RCC 7860 (cell line): ENCODE measurements at places on chromosomes 1 and 21.

DNA sequence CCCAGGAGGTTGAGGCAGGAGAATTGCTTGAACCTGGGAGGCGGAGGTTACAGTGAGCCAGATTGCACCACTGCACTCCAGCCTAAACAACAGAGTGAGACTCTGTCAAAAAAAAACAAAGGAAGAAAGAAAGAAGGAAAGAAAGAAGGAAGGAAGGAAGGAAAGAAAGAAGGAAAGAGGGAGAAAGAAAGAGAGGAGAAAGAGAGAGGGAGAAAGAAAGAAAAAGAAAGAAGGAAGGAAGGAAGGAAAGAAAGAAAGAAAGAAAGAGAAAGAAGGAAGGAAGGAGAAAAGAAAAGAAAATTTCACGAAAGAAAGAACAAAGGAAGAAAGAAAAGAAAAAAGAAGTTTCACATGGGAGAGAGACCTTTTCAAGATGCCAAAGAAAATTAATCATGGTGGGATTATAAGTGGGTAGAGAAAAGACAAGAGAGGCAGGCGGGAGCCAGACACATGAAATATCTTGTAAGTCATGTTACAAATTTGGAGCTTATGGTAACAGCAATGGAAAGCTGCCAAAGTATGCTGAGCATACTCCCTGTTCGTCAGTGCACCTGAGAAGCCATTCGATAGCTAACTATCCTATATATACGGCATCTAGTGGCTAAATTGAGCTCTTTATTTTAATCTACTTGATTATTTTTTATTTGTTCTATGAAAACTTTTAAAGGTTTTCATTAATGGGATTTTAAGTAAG, 41.3 kb upstream of the TNFSF4 start:
- no peak for DNase-seq

GRCh38 chr1:154441241-154441888, 36.2 kb downstream of the IL6R start:
- DNase-seq, result no peak

DNA sequence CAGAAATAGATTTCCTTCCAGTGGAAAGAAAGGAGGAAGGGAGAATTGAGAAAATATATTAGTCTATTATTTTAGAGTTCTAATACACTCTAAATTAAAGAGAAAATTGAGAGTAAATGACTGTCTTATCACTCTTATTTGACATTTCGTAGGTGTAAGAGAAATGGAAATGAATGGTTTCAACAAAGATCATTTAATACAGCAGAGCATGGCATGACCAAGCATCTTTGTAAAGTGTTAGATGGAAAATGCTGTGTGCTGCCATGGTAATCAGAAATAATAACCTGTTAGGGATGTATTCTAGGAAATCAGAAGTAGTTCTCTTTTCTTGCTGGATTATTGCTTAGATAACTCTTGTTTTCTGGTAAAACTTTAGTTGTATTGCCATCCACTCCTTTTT, 90.9 kb downstream of the GIPC2 start:
- DNase-seq, result no peak

DNA sequence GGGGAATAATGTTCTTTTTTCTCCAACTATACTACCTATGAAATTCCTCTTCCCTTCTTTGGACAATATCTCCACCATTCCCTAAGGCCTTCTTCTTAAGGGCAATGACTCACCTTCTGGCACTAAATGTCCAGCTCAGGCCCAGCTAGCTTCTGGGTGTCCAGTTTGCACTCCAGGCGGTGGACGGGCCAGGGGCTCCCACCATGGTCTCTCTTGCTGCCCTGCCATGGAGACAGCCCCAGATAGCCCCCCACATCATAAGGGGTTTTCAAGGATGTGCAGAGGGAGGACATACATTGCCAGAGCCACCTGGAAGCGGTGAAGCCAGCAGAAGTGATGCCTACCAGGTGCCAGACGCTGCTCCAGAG, 43.8 kb downstream of the C1orf198 start:
- no peak for DNase-seq

GRCh38 chr1:89910780-89911179, 84.1 kb upstream of the ZNF326 start:
- DNase-seq, result peak; percentile 97

- DNase-seq, result peak; percentile 62
These were observed 8.1 kb upstream of the LEFTY1 start for GRCh38 chr1:225896937-225897549.

DNA sequence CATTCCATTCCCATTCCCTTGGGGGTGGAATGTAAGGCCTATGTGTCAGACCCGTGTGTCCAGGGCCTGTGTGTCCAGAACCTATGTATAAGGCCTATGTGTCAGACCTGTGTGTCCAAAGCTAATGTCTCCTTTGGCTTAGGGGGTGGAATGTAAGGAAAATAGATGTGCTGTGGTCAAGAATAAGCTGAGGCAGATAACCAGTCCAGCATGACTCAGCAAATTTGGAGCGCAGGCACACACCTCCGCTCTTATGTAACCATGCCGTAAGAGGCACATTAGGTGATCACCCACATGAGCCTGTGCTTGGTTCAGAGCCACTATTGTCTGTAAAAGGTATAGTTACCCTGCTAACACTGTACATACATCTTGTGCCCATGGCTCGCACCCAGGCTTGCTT, 150.8 kb upstream of the SGIP1 start:
- DNase-seq, result no peak

GRCh38 chr1:221994274-221994698, 252.4 kb upstream of the DUSP10 start:
- DNase-seq, result peak; percentile 47

GRCh38 chr1:236128646-236129178, 13.6 kb upstream of the GPR137B start:
- DNase-seq, result no peak

DNA sequence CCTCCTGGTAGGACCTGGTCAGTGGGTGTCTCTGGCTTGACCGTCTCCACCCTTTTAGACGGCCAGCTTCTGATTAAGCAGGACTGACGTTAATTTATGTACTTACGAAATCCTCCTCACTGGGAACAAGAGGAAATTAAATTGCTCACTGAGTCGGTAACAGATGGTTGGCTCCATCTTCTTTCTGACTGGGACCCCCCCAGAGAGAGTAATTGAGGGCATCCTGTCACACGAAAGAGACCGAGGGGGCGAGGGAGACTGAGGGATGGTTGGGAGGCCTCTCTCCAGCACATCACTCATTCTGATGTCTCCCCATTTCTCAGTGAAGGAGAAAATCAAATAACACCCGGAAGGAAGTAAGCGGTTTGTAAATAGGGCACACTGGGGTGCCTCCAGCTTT, 104.8 kb downstream of the OMA1 start:
- no peak for DNase-seq

GRCh38 chr1:119713749-119714456, 2.2 kb downstream of the PHGDH start:
- no peak for DNase-seq

GRCh38 chr1:228060458-228061190, 21.9 kb upstream of the ARF1 start:
- DNase-seq, result no peak
